ENCODE measurements at places on chromosomes 5 and 9.

DNA sequence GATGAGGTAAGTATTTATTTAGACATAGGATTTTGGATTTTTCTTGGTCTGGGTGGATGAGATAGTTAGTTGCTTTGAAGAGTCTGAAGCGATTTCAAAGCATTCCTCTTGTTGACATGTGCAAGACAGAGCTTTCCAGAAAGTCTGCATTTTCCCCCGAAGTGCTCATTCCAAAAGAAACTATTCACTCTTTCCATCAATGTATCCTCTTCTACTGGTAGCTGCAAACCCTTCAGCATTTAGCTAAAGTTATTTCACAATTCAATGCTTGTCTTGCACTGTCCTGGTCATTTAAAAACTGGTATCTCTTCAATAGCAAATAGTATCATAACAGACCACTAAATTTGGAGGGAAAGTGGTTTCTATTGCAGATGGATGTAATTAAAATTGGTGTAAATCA lies 13.0 kb downstream of the NREP start:
- DNase-seq, result no peak

DNA sequence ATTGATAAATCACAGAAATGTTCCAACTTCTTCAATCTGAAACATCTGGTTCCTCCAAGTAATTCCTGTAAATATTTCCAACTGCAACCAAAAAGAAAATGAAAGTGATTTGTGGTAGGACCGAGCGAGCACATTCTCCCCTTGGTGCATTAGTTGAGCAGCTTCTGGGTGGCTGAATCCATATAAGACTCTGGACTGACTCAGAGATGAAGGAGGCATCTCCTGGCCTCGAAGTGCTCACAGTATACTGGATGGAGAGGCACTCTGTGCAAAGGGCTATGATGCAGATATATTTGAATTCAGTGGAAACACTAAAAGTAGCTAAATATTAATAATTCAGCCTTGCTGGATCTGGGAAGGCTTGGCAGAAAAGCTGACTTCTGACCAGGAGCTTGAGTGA lies 265.0 kb downstream of the MARCHF11 start:
- no peak for DNase-seq

GRCh38 chr5:71864730-71865601 lies 145.9 kb downstream of the CARTPT start:
- no peak for DNase-seq

DNA sequence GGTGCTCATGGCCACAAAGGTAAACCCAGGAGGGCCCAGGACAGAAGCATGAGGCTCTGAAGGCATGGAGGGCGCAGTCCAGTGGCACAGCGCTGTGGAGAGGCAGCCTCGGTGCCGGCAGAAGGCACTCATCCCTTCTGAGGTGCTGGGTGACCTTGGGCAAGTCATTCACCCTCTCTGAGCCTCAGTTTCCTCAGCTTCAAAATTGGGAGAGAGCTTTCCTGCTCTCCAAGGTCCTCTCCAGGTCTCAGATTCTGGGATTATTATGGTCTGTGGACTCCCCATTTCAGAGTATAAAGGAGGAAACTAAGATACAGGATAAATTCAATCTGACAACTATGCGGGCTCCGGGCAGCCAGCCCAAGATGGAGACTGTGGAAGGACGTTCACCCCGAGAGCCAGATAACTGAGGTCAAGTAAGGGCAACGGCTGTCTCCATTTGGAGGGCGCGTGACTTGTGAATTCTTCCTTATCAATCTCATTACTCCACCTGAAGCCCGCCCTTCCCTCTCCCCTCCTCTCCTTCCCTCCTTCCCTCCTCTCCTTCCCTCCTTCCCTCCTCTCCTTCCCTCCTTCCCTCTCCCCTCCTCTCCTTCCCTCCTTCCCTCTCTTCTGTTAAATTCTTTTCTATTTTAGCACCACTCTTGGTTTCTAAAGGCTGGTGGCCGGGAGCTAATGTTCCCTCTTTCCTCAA lies 58.1 kb downstream of the LRSAM1 start:
- no peak for DNase-seq

DNA sequence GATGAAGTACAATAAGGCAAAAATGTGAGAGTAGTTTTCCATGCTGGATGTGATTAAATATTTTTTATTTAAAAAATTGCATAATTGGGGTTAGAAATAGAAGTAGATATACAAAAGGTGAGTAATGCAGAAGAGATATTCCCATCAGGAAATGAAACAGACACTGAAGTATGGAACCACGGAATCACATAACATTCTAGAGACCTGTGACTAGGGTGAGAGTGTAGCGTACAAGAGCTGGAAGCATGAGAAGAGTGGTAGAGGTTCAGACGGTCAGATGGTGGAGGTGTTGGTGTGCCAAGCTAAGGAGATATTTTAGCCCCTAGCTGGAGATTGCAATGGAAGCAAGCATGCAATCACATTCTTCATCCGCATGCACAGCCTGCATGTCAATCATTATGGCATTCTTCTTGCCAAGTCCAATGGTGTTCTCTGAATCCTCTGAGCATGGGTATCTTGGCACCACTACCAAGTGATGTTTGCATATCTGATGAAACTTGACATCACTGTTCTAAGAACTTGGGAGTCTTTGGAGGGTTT lies 587.8 kb downstream of the PSAT1 start:
- DNase-seq, result no peak

DNA sequence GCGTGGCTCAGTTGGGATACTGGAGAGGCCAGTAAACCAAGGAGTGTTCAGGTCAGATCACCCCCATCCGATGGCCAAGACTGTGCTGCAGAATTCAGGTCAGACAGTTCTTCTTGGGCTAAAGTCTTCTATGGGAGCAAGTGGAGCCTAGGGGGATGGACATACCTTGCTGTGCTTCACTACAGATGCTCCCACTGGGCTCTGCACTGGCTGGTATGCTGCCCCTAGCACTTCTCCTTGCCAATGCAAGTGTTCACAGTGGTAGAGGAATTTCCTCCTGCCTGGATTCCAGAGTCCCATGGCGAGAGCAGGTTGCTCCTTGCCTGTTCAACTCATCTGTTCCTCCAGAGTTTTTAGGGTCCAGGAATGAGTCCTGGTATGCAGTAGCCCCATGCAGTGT lies 134.2 kb upstream of the EDIL3 start:
- DNase-seq, result no peak

DNA sequence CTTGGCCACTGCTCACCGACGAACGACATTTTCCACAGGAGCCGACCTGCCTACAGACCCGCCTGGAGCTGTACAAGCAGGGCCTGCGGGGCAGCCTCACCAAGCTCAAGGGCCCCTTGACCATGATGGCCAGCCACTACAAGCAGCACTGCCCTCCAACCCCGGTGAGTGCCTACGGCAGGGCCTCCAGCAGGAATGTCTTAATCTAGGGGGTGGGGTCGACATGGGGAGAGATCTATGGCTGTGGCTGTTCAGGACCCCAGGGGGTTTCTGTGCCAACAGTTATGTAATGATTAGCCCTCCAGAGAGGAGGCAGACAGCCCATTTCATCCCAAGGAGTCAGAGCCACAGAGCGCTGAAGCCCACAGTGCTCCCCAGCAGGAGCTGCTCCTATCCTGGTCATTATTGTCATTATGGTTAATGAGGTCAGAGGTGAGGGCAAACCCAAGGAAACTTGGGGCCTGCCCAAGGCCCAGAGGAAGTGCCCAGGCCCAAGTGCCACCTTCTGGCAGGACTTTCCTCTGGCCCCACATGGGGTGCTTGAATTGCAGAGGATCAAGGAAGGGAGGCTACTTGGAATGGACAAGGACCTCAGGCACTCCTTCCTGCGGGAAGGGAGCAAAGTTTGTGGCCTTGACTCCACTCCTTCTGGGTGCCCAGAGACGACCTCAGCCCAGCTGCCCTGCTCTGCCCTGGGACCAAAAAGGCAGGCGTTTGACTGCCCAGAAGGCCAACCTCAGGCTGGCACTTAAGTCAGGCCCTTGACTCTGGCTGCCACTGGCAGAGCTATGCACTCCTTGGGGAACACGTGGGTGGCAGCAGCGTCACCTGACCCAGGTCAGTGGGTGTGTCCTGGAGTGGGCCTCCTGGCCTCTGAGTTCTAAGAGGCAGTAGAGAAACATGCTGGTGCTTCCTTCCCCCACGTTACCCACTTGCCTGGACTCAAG lies 1.5 kb downstream of the CSF2 start:
- no peak for DNase-seq

GRCh38 chr5:39400713-39401578 lies 23.8 kb downstream of the DAB2 start:
- no peak for DNase-seq

DNA sequence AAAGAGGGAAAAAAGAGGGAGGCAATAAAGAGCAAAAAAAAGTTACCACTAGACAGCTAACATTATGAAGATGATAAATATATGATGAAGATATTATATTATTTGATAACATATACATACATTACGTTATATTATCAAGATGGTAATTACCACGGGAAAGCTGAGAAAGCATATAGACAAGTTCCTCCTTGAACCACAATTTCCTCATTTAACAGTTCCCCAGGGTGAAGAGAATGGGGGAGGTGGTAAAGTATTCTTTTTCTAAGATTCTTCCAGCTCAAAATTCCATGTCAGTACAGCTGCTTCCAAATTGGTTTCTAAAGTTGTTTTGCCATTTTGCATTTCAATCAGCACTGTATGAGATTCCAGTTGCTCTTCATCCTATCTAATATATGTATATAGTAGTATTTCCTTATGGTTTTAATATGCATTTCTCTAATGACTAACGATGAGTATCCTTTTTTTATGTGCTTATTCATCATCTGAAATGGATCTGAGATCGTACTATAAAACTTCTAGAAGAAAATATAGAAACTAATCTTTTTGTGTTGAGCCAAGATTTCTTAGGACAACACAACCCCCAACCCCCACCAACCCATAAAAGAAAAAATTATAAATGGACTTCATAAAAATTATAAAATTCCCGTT lies 49.5 kb upstream of the C9orf72 start:
- no peak for DNase-seq

- DNase-seq, result peak; percentile 98
Measured at GRCh38 chr9:99169982-99170761, 51.6 kb downstream of the ALG2 start.

DNA sequence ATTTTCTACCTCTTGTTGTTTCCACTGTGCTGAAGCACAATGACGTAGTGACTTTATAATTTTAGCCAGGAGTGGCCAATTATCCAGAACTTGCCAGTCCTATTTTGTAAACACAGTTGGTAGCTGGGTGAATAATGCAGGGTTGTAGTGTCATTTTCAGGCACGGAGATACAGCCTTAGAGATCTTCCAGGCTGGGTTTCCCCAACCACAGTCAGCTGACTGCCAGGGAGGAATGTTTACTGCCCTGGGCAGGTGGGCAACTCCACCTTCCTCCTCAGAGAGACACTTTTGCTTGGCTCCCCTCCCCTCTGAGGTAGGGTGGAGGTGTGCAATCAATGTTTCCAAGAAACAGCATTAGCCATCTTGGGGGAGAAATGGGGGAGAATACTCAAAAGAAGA lies 228.1 kb upstream of the NR4A3 start:
- DNase-seq, result peak; percentile 86

GRCh38 chr9:109723781-109724180 lies 56.2 kb upstream of the PALM2AKAP2 start:
- DNase-seq, result no peak

DNA sequence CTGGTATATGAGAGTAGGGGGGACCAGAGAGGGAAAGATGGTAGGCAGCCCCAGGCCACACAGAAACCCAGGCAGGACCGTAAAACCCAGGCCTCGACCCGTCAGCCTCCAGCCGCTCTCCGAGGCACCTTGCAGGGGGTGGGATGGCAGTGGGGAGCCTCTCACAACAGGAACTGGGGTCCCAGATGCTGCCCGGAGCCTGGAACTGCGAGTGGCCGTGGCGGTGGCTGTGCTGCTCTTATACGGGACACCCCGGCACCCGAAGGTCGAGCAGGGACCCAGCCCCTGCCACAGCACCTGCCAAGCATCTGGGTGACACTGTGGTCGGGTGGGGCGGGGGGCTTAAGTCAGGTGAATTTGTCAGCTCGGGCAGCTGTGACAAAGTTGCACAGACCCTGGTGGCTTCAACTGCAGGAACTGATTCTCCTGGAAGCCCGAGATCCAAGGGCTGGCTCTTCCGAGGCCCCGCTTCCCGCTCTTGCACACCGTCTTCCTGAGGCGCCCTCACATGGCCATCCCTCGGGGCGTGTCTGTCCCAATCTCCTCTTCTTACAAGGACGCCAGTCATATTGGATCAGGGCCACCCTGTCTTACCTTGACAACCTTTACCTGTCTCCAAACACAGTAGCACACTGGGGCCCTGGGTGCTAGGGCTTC lies 47.6 kb upstream of the EGFL7 start:
- no peak for DNase-seq

DNA sequence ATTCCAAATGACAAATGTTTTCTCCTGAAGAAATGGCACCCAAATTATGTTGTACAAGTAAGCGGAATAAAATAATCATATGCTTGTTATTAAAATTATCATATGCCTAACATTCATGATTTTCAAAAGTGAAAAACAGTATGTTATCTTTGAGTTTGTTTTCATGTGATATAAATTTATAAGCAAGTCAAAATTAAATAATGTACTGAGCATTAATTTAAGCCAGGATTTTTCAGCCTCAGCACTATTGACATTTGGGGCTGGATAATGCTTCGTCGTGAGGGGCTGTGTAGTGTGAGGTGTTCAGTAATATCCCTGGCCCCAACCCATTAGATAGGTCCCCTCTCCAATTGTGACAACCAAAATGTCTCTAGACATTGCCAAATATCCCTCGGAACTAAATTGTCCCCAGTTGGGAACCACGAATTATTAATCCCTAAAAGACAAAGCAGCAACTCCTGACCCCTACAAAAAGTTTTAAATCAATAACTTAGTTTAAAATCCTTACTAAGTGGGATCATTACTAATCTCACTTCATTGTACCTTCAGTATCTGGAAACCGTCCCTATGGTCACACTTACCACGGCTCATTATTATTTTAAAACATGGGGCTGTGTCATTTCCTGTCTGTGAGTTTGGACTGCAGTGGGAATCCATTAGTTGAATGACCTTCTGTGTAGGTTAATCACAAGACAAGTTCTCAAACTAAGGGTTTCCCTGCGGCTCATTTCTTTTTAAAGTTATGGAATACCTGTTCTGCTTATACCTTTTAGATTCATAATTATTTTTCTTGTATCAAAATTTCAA lies 1.3 kb upstream of the NNT start:
- peak; percentile 75 for DNase-seq

- no peak for DNase-seq
Measured at GRCh38 chr5:140251527-140251973, 51.4 kb downstream of the PFDN1 start.

- no peak for DNase-seq
Measured at GRCh38 chr5:132009706-132010405, 1.6 kb downstream of the ACSL6 start.

- DNase-seq, result no peak
Measured at GRCh38 chr5:175810457-175810856, 60.9 kb upstream of the CPLX2 start.

- no peak for DNase-seq
Measured at GRCh38 chr9:134377976-134378375, 51.7 kb downstream of the RXRA start.

- DNase-seq, result no peak
Measured at GRCh38 chr5:62111428-62111827, 194.6 kb upstream of the KIF2A start.

DNA sequence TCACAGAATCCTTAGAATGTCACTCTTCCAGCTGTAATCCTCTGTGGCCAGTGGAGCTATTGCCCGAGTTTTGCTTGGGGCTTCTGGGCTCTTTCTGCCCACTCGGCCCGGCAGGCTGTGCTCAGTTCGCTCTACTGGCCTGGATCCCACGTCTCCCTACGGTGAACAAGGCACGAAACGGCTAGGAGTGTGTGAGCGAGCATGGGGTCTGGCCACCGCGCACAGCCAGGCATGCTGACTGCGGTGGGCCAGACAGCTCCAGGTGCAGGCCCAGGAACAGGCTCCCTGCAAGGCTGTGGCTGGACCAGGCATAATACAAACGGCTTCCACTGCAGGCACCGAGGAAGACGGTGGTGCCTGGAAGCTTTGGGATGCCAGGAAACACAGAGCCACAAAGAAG lies 2035.5 kb upstream of the ACO1 start:
- no peak for DNase-seq
